ENCODE measurements at places on chromosomes 3 and 15.

DNA sequence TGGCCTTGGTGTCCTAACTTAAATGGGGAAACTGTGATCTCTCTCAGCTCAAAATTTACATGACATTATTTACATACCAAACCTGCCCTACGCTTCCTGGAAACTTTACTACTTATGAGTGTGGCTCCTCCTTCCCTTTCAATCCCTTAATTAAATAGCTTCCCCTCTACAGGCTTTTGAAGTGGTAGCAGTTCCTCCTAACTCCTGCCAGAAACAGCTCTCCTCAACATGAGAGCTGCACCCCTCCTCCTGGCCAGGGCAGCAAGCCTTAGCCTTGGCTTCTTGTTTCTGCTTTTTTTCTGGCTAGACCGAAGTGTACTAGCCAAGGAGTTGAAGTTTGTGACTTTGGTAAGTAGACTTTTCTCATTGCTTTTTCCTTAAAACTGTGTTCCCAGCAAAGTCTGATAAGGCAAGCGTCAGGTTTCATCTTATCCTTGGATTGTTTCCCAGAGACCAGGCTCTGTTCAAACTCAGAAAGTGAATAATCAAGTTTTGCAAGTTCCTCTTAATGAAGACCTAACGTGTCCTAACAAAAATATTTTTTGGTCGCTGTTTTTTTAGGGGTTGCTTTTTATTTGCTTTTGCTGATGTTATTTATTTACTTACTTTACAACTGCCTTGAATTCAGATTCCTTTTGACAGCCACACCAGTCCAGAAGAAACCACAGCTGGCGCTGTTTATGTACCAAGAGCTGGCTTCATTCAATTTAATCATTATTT is at the start of gene ACP3:
Gene ACP3 (plus strand): TSS at position 179 of the 720 bp plus-strand sequence. CDS start 50 bp downstream, at position 229.
- DNase-seq, result no peak

GRCh38 chr3:52188556-52188955 is 9.4 kb upstream of the ALAS1 start:
- no peak for DNase-seq

- no peak for DNase-seq
These were observed 31.1 kb upstream of the SMAD6 start for GRCh38 chr15:66670762-66671580.

- no peak for DNase-seq
These were observed 39.7 kb downstream of the DIPK2A start for GRCh38 chr3:144011251-144011799.

- no peak for DNase-seq
These were observed 13.3 kb downstream of the PLXND1 start for GRCh38 chr3:129593230-129593594.

DNA sequence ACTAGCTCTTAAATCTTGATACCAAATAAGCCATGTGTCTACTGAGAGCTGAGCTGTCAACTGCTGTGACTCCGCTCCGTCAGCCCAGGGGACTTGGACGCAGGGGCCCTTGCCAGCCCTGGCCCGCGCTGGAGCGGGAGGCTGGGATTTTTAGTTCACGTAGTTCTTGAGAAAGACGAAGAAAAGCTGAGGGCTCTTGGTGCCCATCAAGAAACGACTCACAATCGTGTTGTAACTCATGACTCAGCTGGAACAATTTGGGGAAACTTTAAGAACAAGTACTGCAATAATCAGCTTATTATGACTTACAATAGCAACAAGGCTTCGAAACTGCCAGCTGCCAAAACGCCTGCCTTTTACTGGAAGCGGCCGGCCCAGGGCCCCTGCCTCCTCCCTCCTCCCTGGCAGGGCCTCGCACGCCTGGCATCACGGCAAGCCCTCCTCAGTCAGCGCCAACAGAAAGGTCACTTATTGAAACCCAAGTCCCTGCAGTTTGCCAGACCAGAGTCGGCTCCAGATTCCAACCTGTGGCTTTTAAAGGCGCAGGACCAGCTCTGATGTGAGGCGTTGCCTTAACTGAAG is 60.3 kb downstream of the RGMA start:
- no peak for DNase-seq

DNA sequence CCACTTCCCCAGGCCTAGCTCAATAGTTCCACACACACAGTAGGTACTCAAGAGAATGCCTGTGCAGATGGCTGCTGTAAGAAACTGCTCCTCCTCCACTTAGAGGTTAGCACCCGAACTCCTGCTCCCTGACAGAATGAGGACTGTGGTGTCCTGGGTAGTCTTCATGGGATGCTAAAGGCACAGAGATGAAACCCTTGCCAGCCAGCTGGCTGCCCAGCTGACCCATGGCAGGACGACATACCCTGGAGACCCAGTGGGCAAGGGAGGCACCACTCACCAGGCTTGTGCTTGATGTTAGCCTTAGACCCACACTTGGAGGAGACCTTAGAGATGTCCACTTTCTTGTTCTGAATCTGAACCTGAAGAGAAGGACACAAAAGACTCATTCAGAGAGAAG is 54.2 kb downstream of the DHX30 start:
- DNase-seq, result no peak

DNA sequence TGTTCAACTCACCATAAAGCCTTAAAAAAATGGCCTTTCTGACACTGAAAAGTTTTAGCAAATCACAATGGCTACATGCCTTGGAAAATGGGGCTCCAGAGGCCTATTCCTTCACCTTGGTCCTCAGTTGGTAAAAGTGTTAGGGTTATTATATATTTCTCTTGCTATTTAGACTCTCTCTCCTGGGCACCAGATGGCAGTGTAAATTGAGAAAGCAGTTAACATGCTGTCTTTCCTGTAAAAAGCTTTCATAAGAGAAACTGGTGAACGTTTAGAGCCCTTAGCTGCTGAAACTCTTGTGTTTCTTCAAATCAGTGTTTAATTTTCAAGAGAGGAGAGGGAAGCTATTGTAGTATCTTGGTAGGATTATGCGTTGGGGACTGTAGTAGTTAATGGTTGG is 89.9 kb downstream of the LRTM1 start:
- DNase-seq, result no peak

GRCh38 chr15:41161336-41161735 is 45.3 kb upstream of the INO80 start:
- no peak for DNase-seq

DNA sequence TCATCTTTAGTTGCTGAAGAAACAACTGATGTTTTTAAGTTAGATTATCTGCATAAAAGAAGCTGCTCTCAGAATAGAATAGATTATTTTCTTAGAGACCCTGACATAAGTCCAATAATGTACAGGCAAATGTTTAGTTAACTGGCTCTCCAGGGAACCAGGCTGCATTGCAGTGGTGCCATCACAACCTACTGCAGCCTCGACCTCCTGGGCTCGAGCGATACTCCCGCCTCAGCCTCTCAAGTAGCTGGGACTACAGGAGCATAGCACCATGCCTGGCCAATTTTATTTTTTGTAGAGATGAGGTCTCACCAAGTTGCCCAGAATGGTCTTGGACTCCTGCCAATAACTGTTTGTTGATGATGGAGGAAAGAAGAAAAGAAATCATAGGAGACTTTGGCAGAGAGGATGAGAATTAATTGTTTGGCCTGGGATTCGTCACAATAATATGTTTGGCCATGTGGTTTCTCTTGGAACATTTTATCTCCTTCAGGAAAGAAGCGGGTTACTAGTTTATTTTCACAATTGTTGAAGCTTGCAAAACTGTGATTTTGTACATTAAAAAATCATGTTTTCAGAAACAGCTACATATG is 429.2 kb downstream of the CADM2 start:
- DNase-seq, result peak; percentile 68

DNA sequence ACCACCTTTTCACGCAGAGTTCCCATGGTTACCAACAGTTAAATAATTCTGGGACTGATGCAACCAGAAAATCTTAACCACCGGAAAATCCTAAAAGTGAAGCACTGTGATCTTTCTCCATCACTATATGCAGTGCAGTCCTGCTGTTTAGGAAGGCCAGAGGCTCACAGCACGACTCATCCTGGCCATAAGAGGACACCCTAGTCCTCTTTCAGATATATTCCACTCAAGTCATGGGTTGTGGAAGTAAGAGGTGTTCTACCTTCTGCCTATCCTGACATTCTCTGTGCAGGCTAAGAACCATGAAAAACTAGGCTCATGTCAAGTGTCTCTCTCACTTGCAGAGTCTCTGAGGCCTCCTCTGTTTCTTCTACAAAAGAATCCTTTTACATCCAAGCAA is 67.2 kb downstream of the DHX30 start:
- no peak for DNase-seq

DNA sequence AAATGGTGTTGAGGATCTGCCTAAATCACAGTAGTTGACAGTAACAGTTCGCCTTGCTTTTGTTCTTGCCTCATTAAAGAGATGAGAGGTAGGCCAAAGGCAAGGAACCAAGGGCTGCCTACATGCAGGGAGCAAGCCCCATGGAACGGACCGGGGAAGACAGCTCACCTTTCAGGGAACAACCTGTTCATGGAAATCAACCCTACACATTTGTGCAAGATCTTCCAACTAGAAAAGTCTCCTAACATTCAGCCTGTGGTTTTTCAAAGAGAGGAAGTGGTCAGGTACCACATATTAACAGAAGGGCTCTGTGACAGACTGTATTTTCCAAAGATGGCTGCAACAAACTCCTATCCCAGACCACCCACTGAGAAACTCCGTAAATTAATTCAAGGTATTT is 1031.8 kb upstream of the NR2F2 start:
- no peak for DNase-seq

GRCh38 chr3:61518590-61518989 is 42.8 kb upstream of the PTPRG start:
- no peak for DNase-seq

DNA sequence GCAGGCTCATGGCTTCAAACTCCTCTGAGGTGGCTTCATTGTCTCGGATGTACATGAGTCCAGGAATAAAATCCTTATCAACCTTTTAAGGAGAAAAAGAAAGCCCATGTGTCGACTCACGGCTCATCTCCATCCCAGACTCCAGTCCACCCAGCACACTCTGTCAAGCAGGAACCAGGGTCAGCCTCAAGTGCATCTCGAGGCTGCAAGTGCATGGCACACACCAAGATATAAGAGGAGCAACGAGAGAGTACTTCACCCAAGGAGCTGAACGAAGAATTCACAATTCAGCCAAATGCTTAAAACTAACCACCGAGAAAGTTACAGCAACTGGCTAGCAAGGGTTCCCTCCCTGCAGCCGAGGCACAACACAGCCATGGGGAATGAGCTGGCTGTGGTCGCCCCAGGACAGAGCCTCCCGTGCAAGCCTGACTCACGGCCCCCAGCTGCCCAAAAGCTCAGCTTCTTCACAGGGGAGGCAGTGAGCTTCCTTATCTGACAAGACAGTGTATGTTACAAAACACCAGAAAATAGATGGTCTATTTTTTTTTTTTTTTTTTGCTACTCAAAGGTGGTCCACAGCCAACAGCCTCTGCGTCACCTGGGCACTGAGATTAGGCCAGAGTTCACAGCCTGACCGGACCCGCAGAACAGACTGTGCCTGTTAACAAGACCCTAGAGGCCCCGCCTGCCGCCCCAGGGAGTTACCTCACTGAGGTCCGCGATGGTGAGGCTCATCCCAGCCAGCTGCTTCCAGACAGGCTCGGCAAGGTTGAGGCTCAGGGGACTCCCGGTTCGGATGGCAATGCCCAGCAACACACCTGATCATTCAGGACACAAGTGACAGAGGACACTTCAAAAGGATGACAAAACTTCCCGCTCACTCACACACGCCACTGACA is 15.9 kb upstream of the OCA2 start:
- no peak for DNase-seq

DNA sequence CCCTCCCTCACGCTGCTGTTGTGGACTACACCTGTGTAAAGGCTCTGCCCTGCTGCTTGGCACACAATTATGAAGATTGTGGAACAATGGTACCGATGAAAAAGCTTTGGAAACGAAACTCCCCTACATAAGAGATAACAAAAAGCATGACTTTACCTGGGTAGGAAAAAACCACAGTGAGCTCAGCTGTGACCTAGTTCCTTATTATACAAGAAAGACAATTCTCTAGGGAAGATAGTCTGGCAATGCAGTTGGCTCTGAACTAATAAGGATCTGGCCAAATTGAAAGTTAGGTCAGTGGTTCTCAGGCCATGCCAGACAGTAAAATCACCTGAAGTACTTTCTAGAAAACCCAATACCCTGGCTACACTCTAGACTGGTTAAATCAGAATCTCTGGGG is 16.1 kb downstream of the CLEC3B start:
- no peak for DNase-seq

- no peak for DNase-seq
These were observed 7.2 kb upstream of the OTOL1 start for GRCh38 chr3:161489395-161489794.

DNA sequence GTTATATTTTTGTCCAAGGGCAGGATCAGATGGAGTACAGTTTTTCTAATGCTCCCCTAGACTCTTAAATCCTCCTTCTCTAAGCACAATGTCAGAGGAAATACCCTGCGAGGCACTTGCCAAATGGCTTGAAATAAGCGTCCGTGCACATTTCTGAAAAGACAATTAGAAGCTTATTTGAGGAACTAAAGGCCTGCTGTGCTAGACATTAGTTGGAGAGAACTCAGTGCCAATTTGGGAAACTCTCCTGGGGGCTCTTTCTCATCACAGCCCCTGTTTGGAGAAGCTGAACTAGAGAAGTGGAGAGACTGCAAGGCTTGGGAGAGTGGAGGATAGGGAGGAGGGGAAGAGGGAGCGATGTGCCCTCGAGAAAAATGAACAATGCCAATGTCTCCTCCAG is 247.6 kb upstream of the C2CD4B start:
- no peak for DNase-seq

GRCh38 chr3:56190130-56190529 is 278.1 kb downstream of the ERC2 start:
- no peak for DNase-seq

DNA sequence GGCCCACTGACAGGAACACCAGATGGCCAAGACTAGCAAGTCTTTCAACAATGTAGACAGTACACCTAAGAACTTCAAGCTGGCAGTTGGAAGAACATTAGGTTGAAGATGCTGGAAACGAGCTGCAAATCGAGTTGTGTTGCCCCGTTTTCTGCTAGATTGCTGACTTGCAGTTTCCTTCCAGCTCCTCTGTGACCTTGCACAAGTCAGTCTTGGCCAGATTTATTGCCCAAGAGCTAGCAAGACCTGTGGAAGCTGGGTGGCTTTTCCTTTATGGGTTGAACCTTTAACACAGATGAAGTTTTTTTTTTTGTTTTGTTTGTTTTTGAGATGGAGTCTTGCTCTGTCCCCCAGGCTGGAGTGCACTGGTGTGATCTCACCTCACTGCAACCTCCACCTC is 2.9 kb upstream of the RBM6 start:
- DNase-seq, result no peak

DNA sequence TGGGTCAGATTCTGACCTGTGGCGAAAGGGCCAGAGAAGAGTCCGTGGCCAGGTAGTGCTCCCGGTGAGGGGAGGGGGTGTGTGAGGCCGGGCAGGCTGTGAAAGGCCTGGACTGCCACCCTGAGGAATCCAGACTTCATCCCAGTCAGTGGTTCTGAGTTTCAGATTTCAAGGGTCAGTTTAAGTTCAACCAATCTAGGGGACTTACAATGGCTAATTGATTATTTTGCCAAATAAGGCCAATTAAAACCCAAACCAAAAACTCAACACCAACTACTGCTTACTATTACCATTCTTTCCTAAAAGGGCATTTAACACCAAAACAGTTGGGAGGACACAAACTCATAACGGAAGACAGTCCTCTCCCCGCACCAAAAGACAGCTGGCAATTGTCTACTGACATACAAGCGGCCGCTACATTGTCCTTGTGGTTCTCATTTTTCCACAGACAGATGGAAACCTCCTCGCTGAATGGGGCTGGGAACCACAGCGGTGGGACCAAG is 30.5 kb downstream of the TMEM44 start:
- no peak for DNase-seq

GRCh38 chr3:156795890-156796481 is 30.2 kb upstream of the LEKR1 start:
- no peak for DNase-seq
